ENCODE measurements at places on chromosomes 12 and 14.

DNA sequence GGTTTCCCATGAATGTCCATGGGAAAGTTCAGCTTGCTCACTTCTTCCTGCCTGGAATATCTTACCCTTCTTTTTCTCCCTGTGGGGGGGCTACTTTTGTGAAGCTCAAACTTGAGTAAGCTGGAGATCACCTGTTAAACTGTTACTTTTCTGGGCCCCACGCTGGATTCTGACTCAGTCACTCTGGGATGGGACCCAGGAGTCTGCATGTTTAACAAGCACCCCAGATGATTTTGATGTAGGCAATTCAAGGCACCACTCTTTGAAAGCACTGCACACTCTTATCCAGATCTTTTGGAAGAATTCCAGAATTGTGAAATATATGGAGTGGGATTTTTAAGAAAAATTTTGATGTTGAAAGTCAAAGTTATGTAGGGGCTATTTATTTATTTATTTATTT, 46.3 kb upstream of the IGF1 start:
- no peak for DNase-seq

GRCh38 chr12:74537126-74537706, 419 bp upstream of the ATXN7L3B start:
- DNase-seq, result peak; percentile 61

- DNase-seq, result no peak
Observed at GRCh38 chr14:105508069-105508468, 17.0 kb downstream of the TEDC1 start.

- no peak for DNase-seq
Observed at GRCh38 chr12:127268213-127268612, 998.8 kb upstream of the TMEM132C start.

DNA sequence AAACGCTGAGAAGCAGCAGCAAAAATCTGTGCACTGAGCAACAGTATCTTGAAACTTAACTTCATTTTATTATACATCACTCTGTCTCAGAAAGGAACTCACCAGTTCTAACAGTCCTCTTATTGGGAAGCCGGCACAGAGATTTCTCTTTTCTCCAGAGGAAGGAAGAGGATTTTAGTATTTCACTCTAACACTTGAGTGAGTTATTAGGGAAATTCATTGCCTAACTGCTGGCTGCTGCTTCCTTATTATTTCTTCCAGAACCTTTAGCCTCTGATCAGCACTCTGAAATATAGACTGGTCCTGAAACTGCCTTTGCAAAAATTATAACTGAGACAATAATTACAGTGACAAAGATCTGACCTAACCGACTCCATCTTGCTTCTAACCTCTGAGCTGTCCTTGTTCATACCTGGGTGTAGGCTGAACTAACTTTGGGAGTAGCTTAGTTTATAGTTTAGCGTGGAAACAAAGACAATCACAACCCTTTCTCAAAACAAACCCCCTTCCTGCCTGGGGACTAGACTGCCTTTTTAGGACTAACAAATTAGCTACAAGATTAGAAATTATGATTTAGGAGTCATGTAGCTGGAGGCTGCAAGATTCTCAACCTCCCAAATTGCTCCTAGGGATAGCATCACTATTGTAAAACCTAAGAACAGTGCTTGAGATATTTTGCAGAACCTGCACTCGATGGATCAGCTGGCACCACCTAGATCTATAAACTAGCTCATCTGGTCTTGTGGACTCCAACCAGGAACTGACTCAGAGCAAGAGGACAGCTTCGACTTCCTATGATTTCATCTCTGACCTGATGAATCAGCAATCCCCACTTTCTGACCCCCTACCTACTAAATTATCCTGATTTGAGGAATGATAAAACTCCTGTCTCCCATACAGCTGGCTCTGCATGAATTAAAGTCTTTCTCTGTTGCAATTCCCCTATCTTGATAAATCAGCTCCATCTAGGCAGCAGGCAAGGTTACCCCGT, 117.5 kb downstream of the DYRK2 start:
- DNase-seq, result no peak
